ENCODE measurements at places on chromosomes 1 and 21.

DNA sequence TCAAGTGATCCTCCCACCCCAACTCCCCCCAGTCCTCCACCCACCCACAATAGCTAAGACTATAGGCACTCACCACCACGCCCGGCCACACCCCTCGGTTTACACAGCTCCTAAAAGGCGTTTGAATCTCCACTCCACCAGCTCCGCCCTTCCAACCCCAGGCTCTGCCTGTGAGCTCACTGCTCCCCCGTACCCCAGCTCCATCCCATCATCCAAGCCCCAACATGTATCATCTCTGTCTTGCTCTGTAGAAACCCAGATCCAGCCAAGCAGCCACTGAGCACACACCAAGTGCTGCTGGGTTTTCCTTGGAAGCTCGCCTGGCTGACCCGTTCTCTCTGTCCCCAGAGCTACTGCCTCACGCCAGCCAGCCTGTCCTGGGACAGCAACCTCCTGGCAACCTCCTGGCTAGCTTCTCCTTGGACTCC lies 12.0 kb upstream of the S100A2 start:
- DNase-seq = no peak

DNA sequence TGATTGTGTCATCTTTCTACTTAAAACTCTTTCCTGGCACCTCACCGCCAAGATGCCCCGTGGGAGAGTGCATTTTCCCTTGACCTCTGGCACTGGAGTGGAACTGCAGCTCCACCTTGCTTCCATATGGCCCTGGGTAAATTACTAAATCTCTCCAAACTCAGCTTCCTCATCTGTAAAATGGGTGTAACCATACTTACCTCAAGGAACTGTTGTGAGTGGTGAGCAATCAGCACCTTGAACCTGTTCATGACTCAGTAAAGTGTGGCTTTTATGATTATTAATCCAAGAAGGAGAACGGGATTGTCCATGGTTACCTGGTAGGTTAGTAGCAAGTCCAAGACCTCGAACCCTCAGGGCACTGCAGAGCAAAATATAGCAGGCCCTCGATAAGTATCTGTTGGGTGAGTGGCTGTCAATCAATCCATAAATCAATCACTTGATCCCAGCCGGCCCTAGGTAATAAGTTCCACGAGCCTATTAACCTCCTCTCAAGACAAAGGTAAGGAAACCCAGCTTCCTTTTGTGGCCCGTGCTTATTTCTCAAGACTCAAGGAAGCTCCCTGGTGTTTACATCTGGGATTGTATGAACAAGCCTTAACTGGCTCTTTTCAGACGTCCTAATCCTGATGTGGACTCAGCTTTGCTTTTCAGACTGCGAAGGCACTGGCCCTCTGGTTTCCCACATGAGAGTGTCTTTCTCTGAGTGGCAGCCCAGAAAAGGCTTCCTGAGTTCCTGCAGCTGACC lies 114.0 kb upstream of the GJB5 start:
- DNase-seq = no peak

DNA sequence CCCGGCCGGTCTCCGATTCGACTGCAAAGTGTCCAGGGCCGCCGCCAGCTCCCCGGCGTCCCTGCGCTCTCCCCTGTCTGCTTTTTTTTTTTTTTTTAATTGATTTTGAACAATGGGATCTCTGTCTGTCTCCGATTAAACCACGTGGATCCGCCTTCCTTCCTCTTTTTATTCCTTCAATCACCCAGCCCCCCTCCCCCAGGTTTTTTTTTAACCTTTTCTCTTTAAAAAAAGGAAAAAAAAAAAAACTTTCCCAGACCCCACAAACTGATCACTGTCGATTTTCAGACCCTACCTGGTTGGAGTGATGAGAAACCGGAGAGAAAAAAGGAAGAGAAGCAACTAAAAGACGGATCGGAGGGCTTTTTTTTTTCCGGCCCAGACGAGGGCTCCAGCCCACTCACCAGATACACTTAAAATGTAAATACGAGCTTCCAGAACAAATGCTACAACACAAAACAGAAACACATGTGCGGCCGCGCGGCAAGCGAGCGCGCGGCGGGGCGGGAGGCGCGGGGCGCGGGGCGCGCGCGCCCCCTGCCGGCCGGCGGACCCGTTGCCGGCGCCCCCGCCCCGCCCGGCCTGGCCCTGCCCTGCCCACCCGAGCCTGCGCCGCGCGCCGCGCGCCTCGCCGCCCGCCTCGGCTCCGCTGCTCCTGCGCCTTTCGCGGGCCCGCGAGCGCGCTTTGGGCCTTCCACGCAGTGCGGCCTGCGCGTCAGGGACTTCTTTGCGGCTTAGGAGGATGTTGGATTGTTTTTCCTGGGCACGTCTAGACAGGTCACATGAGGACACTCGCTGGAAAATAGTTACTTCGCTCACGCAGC lies at the start of gene RCC2:
Gene RCC2, minus strand, starts transcription at position 428 of the 824 bp plus-strand sequence. CDS start 1,163 bp downstream, outside the sequence.
- peak; percentile 51 for DNase-seq

DNA sequence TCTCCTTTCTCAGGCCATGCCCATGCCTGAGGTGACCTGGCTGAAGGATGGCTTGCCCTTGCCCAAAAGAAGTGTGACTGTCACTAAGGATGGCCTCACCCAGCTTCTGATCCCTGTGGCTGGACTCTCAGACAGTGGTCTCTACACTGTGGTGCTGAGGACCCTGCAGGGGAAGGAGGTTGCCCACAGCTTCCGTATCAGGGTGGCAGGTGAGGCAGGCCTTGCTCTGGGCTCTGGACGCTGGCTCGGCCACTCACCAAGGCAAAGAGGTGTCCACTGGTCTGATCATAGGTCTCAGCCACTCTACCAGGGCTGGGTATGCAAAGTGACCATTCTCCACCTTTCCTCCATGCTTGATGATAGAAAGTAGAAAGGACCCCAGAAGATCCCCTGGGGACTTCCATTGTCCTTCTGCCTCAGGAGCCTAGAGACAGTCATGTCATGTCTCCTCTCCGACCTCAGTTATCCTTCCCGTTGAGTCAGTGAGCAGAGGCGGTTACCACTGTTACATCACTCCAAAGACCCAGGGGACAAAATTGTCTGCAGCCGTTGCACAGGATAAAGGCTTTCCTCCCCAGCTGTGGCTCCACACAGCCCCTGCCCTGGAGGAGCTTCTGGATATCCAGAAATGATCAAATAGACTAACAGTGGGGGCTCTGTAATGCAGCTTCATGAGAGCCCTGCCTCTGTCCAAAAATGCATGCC lies 34.2 kb downstream of the IGFN1 start:
- no peak for DNase-seq

GRCh38 chr1:163933437-163933836 lies 611.7 kb downstream of the NUF2 start:
- DNase-seq = no peak

- DNase-seq = no peak
Measured at GRCh38 chr1:239802275-239802674, 289.4 kb upstream of the FMN2 start.

DNA sequence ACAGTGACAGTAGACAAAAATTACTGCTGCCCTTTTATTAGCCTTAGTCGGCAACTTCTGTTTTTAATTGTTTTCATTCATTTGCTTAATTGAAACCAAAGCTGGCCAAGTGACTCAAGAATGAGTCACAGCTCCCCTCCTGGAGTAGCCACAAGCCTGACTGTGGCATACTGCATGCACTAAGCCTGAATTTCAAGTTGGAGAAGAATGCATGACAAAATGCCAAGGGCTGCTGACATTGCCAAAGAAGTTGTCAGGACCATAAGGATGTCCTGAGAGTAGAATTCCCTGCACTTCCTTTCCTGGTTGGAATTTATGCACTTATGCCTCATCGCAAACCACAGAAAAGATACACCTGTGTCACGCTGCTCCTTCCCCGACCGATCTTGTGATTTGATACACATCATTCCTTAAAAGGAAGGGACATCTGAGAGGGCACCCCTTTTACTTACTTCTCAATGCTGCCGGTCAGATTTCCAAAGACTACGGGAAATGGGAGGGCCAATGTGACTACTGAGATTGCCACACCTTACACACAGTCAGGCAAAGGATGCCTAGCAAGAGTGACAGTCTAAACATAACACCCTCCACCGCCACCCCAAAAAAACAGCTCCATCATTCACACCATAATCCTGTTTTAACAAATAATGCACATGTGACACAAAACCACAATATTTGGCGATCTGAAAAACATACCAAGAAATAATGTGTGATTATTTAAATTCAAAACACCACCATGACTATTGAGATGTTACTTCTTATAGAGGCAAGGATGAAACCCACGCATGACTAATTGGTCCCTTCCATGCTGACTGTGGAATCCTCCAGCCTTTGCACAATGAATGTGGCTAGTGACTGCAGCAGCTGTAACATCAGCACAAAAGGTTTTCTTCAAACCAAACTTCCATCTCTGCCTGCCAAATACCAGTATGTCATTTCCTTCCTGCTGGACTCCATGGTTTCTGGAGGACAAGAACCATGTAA lies 28.2 kb downstream of the VAV3 start:
- no peak for DNase-seq

Data from activated CD4-positive, alpha-beta T cell treated with anti-CD3 and anti-CD28 coated beads, Interleukin-2, amount 50 U/mL, for 24 hours (primary cell).